GM23248 (cell line): ENCODE measurements at places on chromosomes 1 and 21. TPM values are rescaled to one million over a fixed set of nuclear protein-coding genes. Genes with fewer than 3 reads are reported as not detected.

RAB42 gene
- total RNA-seq: 2.5 and 6.1 TPM in 2 replicates

IL19 gene
- not detected in 2 replicates for total RNA-seq

CCDC185 gene
- total RNA-seq: not detected in 2 replicates

ATP1A4 gene
- total RNA-seq: not detected in 2 replicates

LEPROT gene
- total RNA-seq: 66.9 and 67.9 TPM in 2 replicates

C1orf141 gene
- not detected in 2 replicates for total RNA-seq

VPS13D gene
- 16.4 and 18.7 TPM in 2 replicates for total RNA-seq

- no peak overlapping the region for H3K4me3 ChIP-seq
- no peak for DNase-seq
- H3K27me3 ChIP-seq: no peaks in the 10 kb centered on the region
- no peak overlapping the region for H3K27ac ChIP-seq
- no peaks in the 10 kb centered on the region for H3K4me1 ChIP-seq
- H3K36me3 ChIP-seq: no peaks in the 10 kb centered on the region
Observed at GRCh38 chr1:222034790-222035189, 292.9 kb upstream of the DUSP10 start.

GRCh38 chr1:98794196-98794886 lies 132.8 kb downstream of the SNX7 start:
- H3K27ac ChIP-seq: no peak overlapping the region
- no peaks in the 10 kb centered on the region for H3K4me1 ChIP-seq
- DNase-seq: peak; percentile 75
- H3K4me3 ChIP-seq: no peak overlapping the region
- no peaks in the 10 kb centered on the region for H3K27me3 ChIP-seq
- no peaks in the 10 kb centered on the region for H3K36me3 ChIP-seq

DNA sequence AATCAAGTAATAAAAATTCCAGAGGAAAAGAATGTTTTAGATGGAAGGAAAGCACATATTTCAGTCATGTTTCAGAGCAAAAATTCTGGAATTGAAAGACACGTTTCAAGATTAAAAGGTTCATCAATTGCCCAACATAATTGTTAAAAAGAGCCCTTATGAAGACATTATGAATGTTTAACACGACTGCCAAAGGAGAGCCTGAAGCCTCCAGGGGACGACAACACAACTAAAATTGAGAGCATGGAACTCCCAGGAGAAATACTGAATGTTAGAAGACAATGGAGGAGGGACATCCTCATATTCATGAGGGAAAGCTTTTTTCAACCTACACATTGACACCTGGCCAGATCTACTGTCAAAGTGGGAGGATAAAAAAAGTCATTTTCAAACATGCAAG lies 16.0 kb downstream of the OR2T11 start:
- H3K4me1 ChIP-seq: no peaks in the 10 kb centered on the region
- H3K36me3 ChIP-seq: no peaks in the 10 kb centered on the region
- H3K27me3 ChIP-seq: no peaks in the 10 kb centered on the region
- no peak overlapping the region for H3K4me3 ChIP-seq
- DNase-seq: peak; percentile 76
- no peak overlapping the region for H3K27ac ChIP-seq

DNA sequence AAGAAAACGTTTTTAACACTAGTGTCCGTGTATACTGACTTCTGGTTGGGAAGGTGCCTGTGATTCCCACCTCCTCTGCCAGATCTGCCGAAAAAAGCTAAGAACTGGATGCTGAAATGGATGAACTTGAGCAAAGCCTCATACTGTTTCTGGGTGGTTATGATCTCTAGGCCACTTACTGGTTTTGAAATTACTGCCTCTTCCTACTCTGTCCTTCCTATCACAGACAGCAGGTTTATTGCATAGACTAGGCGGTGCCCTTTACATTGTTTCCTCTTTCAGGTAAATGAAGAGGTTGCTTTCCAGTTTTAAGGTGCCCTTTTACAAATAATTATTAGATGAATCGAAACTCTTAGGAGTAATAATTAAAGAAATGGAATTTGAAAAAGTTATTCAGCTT lies 27.5 kb downstream of the PEX14 start:
- H3K4me3 ChIP-seq: no peak overlapping the region
- no peak overlapping the region for H3K27ac ChIP-seq
- no peaks in the 10 kb centered on the region for H3K27me3 ChIP-seq
- DNase-seq: no peak
- H3K4me1 ChIP-seq: no peaks in the 10 kb centered on the region
- H3K36me3 ChIP-seq: no peaks in the 10 kb centered on the region

DNA sequence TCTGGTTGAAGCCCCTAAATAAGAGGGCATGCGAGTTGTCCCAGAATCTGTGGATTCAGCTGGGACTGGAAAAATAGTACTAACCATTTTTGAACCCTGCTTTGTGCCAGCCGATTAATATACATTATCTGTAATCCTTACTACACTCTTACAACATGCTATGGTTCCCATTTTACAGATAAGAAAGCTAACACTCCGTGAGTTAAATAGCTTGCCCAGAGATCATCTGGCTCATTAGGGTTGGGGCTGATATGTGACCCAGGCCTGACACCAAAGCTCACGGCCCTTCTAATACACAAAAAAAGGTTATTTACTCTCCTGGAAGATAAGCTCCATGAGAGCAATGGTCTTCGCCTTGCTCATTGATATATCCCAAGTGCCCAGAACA lies 14.9 kb downstream of the ATP2B4 start:
- H3K4me3 ChIP-seq: no peak overlapping the region
- no peaks in the 10 kb centered on the region for H3K36me3 ChIP-seq
- peaks cover 71% of the 10 kb centered on the region for H3K4me1 ChIP-seq
- DNase-seq: no peak
- no peak overlapping the region for H3K27ac ChIP-seq
- no peaks in the 10 kb centered on the region for H3K27me3 ChIP-seq

- H3K4me3 ChIP-seq: no peak overlapping the region
- peaks cover 18% of the 10 kb centered on the region; the same call in 1 of the 2 replicates for H3K27me3 ChIP-seq
- H3K4me1 ChIP-seq: no peaks in the 10 kb centered on the region
- DNase-seq: no peak
- no peak overlapping the region for H3K27ac ChIP-seq
- H3K36me3 ChIP-seq: no peaks in the 10 kb centered on the region
Observed at GRCh38 chr1:17933501-17933900, 174.1 kb upstream of the IGSF21 start.

GRCh38 chr1:223443397-223443796 lies 50.2 kb downstream of the CCDC185 start:
- no peak overlapping the region for H3K27ac ChIP-seq
- no peaks in the 10 kb centered on the region for H3K36me3 ChIP-seq
- no peaks in the 10 kb centered on the region for H3K4me1 ChIP-seq
- no peak overlapping the region for H3K4me3 ChIP-seq
- no peak for DNase-seq

- 0 out of 2 replicates have a peak, but pooled peaks cover 6% of the 10 kb centered on the region for H3K4me1 ChIP-seq
- no peaks in the 10 kb centered on the region for H3K36me3 ChIP-seq
- H3K4me3 ChIP-seq: no peak overlapping the region
- no peak overlapping the region for H3K27ac ChIP-seq
Observed at GRCh38 chr1:209485167-209485566, 98.3 kb upstream of the CAMK1G start.

GRCh38 chr1:235298758-235299157 lies 29.2 kb downstream of the ARID4B start:
- H3K4me3 ChIP-seq: no peak overlapping the region
- no peaks in the 10 kb centered on the region for H3K27me3 ChIP-seq
- no peaks in the 10 kb centered on the region for H3K4me1 ChIP-seq
- DNase-seq: no peak
- H3K27ac ChIP-seq: no peak overlapping the region
- no peaks in the 10 kb centered on the region for H3K36me3 ChIP-seq

DNA sequence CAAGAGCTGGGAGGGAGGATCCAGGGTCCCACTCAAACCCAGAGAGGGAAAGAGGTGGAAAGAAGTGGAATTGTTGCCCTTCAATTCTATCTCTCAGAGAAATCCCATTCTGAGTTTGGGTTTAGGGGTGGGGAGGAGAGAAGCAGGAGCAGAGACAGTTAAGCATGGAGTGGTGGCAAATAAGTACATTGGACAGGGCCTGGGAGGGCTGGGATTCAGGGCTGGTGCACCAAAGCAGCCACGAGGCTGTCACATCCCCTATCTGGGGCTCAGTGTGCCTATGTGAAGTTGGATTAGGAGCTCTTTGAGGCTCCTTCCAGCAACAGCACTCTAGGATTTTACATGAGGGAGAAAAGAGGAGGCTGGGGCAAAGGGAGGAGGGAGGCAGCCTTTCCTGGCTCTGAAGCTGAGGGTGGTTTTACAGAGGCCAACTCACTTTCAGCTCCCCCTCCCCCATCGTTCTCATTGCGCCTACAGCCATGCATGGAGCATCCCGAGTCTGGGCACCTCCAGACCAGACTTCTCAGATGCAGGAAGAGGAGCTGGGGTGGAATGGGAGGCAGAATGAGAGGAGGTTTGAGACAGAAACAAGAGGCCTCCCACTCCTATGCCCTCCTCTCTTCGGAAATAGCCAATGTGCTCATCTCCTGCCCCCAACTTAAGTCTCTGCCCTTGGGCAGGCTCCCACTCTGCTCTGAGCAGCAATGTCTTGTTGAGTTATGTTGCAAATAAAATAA lies 3.0 kb upstream of the SYT6 start:
- H3K36me3 ChIP-seq: no peaks in the 10 kb centered on the region
- DNase-seq: no peak
- H3K27ac ChIP-seq: no peak overlapping the region

GRCh38 chr1:213987422-213987926 lies 299 bp upstream of the PROX1 start:
- peak; percentile 68 for DNase-seq
- peaks cover 67% of the 10 kb centered on the region for H3K27me3 ChIP-seq
- H3K27ac ChIP-seq: peak overlapping the region; percentile 15; the same call in 1 of the 2 replicates
- H3K4me3 ChIP-seq: peak overlapping the region; percentile 91
- H3K4me1 ChIP-seq: 0 out of 2 replicates have a peak, but pooled peaks cover 4% of the 10 kb centered on the region
- H3K36me3 ChIP-seq: no peaks in the 10 kb centered on the region

DNA sequence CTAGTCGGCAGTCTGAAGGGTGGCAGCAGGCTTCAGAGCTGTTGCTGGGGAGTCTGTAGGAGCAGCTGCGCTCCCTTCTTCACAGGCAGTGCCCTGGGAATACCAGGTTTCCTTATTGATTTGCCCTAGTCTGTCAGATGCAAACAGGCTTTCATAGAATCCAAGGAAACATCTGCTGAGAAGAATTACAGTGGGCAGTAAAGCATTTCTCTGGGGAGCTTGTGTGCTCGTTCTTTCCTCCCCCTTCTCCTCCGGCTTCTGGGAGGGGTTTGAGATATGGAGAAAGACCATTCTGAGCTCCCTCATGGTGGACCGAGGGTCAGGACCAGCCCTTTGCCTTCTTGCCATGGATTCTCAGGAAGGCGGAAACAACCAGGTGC lies 25.4 kb upstream of the PARP1 start:
- H3K4me1 ChIP-seq: no peaks in the 10 kb centered on the region
- no peak overlapping the region for H3K4me3 ChIP-seq
- no peak overlapping the region for H3K27ac ChIP-seq
- H3K27me3 ChIP-seq: peaks cover 16% of the 10 kb centered on the region
